ENCODE measurements at places on chromosomes 3 and 15. TPM values are rescaled to one million over a fixed set of nuclear protein-coding genes. Genes with fewer than 3 reads are reported as not detected.

The ITIH1 gene
- not detected for total RNA-seq

The SEMA3B gene
- total RNA-seq: 6.2 TPM

The CHDH gene
- 3.1 TPM for total RNA-seq

The HGD gene
- 16.4 TPM for total RNA-seq

The NR1I2 gene
- total RNA-seq: not detected

The TUBGCP5 gene
- total RNA-seq: 26.2 TPM

The CNTN3 gene
- not detected for total RNA-seq

The ATP8B4 gene
- 0.99 TPM for total RNA-seq

The HDC gene
- 0.12 TPM for total RNA-seq

The PLOD2 gene
- 67.2 TPM for total RNA-seq

The GOLGA6A gene
- 0.12 TPM for total RNA-seq

The IL17RD gene
- total RNA-seq: 1.1 TPM

The TMCO5A gene
- not detected for total RNA-seq

The TMEM212 gene
- total RNA-seq: not detected

The FMN1 gene
- total RNA-seq: 0.29 TPM

The TMEM207 gene
- not detected for total RNA-seq

The AADAC gene
- 12.2 TPM for total RNA-seq

The SNUPN gene
- 30.5 TPM for total RNA-seq

The CPLX3 gene
- total RNA-seq: 0.06 TPM

The SPINK8 gene
- not detected for total RNA-seq

The SMCO1 gene
- not detected for total RNA-seq

The GPR171 gene
- total RNA-seq: not detected

The HIGD2B gene
- total RNA-seq: not detected

The CIP2A gene
- total RNA-seq: 22.8 TPM

The CACNA2D2 gene
- 0.61 TPM for total RNA-seq

The DZIP1L gene
- total RNA-seq: 10.2 TPM

The MKRN3 gene
- total RNA-seq: 1.6 TPM

The QRICH1 gene
- 35.1 TPM for total RNA-seq

The JMJD7 gene
- total RNA-seq: 4.2 TPM

The SH2D7 gene
- total RNA-seq: not detected

The LIPC gene
- total RNA-seq: 0.17 TPM

The CHCHD6 gene
- total RNA-seq: 20.1 TPM

The COL7A1 gene
- total RNA-seq: 147 TPM

The TIGIT gene
- total RNA-seq: not detected

The P2RY12 gene
- not detected for total RNA-seq

The SH3BP5 gene
- total RNA-seq: 15.7 TPM

The FAM107A gene
- total RNA-seq: 0.17 TPM

The RTP3 gene
- not detected for total RNA-seq

The C2CD4A gene
- total RNA-seq: 0.10 TPM

The SERPINI2 gene
- total RNA-seq: not detected

The IMPDH2 gene
- 153 TPM for total RNA-seq

The SMAD6 gene
- total RNA-seq: 30.5 TPM

The RLBP1 gene
- total RNA-seq: 0.13 TPM

The MINAR1 gene
- total RNA-seq: 0.61 TPM

The CRYGS gene
- 0.85 TPM for total RNA-seq

The PAQR5 gene
- total RNA-seq: 102 TPM

The WDR72 gene
- 5.9 TPM for total RNA-seq

The MGLL gene
- 65.1 TPM for total RNA-seq

The DUSP7 gene
- total RNA-seq: 21.4 TPM

The HRG gene
- not detected for total RNA-seq

The CASR gene
- total RNA-seq: not detected

The SPG21 gene
- 130 TPM for total RNA-seq

The RGMA gene
- total RNA-seq: 0.31 TPM

The ACTR8 gene
- total RNA-seq: 18.0 TPM

The OIP5 gene
- 13.0 TPM for total RNA-seq

The SLC22A13 gene
- not detected for total RNA-seq

The GPR156 gene
- 0.24 TPM for total RNA-seq

The SGO1 gene
- total RNA-seq: 15.4 TPM

Data from A549 treated with Hydrocortisone at 1 μM for 4 hours (cell line).